Stimulated activated effector memory CD8-positive, alpha-beta T cell treated with anti-CD3 and anti-CD28 coated beads, Interleukin-12 subunit alpha, Interleukin-12 subunit beta, amount 100 ng/mL, for 72 hours (primary cell): ENCODE measurements at places on chromosomes 7 and 10.

GRCh38 chr10:116555880-116556279 is 10.1 kb downstream of the PNLIP start:
- no peak for DNase-seq

DNA sequence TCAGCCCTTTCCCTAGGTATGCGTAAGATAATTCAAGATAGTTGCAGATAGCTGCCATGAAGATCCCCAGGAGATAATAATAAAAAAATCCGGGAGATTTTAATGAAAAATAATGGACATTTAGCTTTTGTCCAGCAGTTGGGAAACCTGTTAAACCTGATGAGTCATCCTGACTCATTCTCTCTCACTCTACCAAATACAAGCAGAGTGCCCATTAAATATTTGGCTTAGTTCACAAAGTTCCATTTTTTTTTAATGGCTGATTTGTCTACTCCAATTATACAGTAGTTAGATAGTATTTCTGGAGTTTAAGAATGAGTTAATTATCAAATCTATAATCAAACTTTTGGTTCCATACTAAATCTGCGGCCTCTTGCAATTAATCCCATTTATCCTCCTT is 2.1 kb upstream of the SHTN1 start:
- no peak for DNase-seq

GRCh38 chr7:114548081-114548980 is 133.7 kb downstream of the FOXP2 start:
- no peak for DNase-seq

DNA sequence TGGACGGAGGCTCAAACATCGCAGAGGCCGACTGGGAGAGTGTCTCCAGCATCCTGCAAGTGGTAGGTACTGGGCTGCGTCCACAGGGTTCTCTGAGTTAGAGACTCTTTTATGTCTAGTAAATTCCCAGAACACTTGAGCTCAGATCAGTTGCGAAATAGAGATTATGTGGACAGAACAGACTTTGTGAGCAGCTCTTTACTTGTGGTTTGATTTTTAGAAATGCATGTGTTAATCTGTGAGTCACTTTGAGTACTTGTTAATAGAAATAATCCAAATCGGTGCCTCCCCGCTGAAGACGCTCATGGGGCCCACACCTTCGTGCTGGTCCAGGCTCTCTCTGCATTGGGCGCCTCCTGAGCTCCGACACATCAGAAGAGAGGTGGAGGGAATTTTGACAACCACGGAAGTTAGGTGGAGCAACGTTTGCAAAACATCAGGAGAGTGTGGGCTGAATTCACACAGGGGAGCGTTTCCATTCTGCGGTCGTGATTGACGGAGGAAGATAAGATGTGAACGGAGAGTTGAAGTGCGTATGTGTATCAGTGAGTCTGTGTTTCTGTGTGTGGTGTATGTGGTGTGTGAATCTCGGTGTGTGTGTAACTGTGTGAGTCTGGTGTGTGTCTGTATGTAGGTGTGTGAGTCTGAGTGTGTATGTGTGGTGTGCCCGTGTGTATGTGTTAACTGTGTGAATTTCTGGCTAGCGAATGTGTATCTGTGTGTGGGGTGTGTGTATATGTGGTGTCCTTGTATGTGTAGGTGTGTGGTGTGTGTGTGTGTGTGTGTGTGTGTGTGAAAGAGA is 32.1 kb downstream of the PFKP start:
- no peak for DNase-seq

DNA sequence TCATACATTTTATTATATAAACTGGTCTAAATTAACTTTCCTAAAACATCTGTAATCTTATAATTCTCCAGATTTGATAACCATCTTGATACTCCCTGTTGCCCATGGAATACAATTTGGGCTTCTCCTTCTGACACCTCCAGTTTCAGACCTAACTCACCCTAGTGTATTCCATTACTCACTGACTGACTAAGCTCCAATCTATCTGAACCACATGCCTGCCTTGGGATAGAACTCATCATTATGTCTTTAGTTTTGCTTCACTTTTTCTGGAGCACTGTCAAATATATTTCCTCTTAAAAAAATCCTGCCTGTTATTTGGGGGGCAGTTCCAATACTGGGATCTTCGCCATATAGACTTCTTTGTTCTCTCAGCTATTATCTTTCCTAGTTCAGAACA is 4.9 kb upstream of the FOXP2 start:
- DNase-seq, result no peak

DNA sequence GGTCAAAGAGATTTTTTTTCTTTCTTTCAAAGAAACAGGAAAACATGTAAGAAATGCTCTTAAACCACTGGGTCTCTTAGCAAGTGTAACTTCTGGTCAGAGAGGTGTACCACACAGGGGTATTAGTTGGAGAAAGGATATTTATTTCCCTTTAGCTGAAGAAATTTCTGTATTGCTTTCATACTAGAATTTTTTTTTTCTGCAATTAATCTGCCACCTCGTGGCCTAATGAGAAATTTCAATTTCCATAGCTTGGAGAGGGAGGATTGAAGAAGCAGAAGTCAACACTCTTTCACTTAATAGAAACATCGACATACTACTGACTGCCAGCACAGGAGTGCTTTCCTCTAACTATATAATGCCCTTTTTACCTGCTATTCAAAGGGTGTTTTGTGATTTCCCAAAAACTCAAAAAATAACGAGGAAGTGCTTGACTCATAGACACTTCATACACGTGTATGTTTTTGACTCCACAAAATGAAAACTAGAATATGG is 177.6 kb upstream of the NAMPT start:
- no peak for DNase-seq

DNA sequence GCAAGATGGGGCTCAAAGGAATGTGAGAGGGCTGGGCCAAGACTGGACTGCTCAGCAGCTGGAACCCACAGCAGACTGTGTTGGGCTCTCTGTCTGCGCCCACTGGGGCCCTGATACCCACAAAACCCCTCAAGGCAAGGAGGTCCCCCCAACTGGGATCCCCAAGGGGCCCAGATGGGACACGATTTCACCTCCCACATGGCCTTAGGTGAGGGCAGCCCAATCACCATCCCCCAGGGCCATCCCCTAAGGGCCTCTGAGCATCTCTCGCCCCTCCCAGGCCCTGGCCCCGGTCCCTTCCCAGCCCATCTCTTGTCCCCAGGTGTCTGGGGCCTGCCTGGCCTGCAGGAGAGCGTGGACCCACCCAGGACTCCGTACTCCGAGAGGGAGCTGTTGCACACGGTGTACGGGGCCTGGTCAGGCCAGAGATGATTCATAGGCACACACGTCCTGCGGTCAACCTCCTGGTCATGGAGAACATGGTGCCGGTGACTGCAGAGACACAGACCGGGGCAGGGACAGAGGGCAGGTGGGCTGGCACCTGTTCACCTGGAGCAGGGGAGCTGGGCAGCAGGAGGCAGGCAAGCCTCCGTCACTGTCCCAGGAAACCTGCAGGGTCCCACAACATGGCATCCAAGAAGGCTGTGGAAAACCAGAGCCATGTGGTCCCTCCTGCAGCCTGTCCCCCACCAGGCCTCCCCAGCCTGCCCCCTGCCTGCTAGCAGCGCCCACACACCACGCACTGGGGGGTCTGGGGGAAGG is 21.6 kb downstream of the OGDHL start:
- DNase-seq, result no peak

DNA sequence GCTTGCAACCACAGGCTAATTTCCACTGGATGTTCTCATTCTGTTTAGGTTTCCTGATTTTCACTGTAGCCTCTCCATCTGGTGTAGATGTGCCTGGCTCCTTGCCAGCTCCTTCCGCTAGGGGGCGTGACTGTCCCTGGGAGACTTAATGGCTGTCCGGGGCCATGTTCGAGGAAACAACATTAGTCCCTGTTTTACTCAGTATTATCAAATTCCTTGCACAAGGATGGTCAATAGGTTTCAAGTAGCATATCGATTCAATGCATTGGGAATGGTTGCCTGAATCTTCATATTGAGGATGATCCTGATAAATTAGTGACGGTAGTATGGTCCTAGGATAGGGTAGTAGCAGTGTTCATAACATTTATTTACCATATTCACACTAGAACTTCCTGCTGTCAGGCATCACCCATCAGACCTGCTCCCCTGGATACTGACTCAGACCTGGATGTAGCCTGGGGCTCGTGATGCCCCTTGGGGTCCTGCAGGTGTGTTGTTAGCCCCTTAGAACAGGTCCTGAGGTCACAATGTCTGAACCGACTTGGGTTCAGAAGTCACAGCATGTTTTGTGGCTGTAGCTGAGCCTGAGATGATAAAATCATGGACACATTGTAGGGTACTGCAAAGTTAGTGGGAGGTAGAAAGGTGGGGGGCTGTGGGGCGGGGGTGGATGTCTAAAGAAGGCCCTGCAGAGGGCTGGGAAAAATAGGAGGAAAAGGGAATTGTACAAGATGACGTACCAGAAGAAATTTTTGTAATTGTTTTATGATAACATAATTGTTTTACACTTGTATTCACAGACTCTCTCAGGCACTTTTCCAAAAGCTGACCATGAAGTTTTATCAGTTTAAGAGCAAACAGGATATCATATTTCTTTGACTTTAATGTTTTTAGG is 8.9 kb upstream of the EXOC6 start:
- peak; percentile 25 for DNase-seq

DNA sequence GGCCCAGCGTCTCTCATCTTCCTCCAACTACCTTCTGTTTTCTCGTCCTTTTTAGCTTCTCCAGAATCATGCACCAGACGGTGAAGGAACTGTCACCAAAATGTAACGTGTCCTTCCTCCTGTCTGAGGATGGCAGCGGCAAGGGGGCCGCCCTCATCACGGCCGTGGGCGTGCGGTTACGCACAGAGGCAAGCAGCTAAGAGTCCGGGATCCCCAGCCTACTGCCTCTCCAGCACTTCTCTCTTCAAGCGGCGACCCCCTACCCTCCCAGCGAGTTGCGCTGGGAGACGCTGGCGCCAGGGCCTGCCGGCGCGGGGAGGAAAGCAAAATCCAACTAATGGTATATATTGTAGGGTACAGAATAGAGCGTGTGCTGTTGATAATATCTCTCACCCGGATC is 15.8 kb downstream of the TACR2 start:
- no peak for DNase-seq

GRCh38 chr10:72065439-72066025 is 22.8 kb downstream of the SPOCK2 start:
- no peak for DNase-seq

- no peak for DNase-seq
Measured at GRCh38 chr7:18497800-18498199, 2.3 kb downstream of the HDAC9 start.

- DNase-seq, result no peak
Measured at GRCh38 chr10:79349072-79349491, 1.8 kb downstream of the PPIF start.

DNA sequence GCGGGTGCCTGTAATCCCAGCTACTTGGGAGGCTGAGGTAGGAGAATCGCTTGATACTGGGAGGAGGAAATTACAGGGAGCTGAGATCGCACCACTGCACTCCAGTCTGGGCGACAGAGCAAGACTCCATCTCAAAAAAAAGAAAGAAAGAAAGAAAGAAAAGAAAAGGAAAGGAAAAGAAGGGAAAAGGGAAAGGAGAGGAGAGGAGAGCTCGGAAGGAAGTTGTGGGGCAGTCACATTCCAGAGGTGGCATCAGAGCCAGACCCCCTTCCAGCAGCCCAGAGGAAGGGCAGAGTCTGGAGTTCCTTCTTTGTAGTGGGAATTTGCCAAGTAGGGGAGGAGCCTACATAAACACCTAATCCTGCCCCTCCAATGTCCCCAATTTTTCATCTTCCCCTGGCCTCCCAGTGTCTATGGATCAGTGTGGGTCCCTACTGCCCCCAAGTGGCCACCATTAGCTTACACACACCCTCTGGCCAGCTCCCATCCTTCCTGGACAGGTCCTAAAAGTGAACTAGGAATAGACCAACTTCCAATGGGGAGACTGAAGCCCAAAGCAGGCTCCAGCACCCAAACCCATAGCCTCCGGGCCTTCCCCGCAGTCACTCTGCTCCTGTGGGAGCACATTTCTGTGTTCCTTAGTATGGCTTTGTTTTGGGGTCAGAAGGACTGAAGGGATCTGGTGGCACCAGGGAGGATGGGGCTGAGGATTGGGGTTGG is 39.6 kb upstream of the HSPB1 start:
- no peak for DNase-seq

DNA sequence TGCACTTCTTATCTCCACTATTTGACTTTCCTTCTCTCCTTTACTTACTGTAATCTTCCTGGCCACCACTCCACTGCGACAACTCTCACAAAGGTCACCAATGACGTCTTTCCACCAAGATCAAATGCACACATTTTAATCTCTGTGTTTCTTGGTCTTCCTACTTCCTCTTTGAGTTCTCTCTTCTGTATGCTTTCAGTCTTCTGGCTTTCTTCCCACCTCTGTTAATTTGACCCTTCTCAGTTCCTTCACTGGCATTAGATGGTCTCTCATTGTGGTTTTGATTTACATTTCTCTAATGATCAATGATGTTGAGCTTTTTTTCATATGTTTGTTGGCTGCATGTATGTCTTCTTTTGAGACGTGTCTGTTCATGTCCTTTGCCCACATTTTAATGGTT is 31.9 kb downstream of the FAM107B start:
- DNase-seq, result no peak

- no peak for DNase-seq
Measured at GRCh38 chr7:36659172-36659516, 65.2 kb downstream of the AOAH start.

DNA sequence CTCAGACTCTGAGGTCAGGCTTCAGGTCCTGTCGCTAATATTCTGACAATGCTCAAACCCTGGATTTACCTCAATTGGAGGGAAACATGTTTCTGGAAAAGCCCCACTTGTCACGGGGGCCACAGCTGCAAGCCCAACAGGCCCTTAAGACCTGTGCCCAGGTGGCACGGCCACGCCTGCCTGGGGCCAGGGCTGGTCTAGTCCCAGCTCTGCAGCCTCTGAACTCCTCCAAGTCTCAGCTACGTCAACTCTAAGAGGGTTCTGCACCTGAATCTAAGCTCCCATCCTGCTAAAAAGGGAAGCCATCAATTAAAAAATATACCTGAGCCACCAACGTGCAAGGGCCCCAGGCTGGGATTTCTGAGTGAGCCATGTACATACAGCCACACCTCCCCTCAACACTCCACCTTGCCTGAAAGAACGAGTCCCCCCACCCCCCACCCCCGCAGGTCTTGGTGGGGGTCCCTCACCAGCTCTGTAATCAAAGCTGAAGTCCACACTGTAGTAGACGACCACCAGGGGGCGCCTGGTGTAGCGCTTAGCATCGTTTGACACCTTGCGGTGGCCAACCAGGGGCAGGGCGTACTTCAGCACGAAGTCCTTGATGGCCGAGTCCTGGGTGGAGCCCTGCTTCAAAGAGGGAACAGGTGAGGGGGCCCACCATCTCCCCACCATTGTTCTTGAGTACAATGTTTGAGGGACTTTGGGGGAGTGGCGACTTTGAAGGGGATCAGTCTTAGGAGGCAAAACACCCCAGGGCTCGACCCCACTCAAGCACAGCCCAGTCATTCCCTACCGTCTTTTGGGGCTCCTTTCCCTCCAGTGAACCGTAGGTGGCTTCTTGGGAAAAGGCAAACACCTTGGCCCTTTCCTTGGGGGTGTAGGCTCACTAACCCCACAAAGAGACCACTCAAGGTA is 22.6 kb downstream of the PDIA4 start:
- DNase-seq, result peak; percentile 89
